SW480 (cell line): ENCODE measurements at places on chromosomes 1 and 21.

DNA sequence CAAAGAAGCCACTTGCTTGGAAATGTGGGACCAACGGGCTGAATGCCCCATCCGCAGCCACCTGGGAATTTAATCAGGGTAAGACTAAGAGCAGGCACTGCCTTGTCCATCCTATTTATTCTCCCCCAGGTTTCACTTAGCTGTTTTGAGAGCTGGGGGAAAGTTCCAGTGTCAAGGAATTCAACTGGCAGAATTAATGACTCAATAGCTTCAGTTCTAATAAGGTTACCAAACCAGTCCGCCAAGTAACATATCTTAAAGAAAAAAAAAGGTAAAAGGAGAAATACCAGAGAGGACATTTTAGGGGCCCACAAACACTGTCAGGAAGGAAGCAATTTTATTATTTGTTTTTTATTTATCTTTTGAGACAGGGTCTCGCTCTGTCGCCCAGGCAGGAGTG, 157.6 kb upstream of the SOD1 start:
- no peak for DNase-seq

GRCh38 chr1:225406976-225407725, 20.7 kb downstream of the LBR start:
- no peak for DNase-seq

DNA sequence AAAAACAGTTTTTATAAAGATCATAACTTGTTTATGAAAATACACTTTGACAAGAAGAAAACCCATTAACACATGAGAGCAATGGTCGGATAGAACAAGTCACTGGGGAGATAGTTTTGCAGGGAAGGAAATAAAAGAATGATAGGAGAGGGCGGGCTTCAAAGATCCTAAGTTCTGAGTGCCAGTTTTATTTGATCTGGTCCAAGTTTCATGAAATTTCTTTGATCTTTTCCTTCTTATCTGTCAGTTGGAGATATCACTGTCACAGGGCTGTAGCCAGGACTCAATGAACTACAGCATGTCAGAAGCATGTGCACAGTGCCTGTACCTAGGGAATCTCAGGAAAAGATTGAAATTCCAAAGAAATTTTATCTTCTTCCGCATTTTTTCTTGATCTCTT, 36.5 kb downstream of the CHRM3 start:
- DNase-seq: no peak

GRCh38 chr1:172549621-172550280, 16.8 kb downstream of the SUCO start:
- no peak for DNase-seq

DNA sequence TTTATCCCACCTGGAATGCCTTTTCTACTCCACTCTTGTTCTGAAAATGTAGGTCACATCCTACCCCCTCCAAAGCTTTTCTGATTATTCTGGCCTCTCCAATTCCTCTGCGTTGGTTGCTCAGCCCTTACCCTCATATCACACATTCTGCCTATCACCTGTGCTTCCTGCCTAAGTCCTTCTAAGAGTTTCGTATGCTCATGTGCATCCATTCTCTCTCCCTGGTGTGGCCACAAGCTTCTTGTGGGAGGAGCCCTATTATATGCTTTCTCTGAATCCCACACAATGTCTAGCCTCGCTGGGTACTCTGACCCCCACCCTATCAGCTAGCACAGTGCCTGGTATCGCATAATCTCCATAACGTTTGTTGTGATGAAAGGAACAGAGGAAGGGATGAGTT, 54.2 kb downstream of the CD58 start:
- no peak for DNase-seq

GRCh38 chr1:169156580-169156979, 50.1 kb downstream of the ATP1B1 start:
- no peak for DNase-seq
